ENCODE measurements at places on chromosomes 2 and 18.

DNA sequence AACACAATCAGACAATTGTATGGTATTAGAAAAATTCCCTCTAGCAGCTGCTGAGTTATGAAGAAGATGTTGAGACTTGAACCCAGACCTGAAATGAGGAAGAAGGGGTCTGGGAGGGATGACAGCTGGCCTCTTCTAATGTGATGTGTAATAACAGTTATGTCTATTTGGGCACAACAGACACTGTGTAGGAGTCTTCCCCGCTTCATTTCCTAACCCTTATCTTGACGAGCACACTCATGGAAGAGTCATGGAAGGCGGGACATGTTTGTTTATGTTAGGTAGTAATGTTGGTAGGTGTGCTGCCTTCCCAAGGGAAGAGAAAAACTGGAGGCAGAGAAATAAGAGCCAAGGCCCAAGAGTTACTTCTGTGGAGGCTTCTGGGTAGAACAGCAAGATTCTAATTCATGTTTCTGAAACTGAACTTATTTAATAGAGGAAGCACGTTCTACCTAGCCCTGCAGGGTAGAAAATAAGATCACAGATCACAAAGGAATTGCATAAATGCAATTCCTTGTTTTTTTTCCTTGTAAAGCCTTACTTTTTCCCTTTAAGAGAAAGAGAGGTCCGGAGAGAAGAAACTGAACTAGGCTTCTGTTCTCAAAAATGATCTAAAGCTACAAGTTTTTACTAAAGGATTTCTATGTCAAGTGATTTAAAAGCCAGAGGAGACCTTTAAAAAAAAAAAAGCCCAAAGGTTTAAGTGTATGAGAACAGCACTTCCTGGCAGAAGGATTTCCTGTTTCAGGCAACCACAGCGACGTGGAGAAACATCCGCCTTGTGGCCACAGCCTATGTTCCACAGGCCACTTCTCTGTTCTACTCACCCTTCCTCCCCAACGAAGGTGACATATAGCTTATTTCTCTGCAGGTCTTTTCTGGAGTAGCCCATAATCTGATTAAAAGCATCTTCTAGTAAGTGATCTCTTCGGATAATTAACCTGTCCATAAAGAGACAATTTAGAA lies 68.5 kb upstream of the STK17B start:
- no peak overlapping the region for H3K4me3 ChIP-seq
- H3K27ac ChIP-seq = peak overlapping the region; percentile 13
- H3K4me1 ChIP-seq = peaks cover 12% of the 10 kb centered on the region
- peaks cover 20% of the 10 kb centered on the region for H3K36me3 ChIP-seq
- no peaks in the 10 kb centered on the region for H3K27me3 ChIP-seq

- DNase-seq = no peak
- no peaks in the 10 kb centered on the region for H3K27me3 ChIP-seq
- H3K36me3 ChIP-seq = peaks cover 47% of the 10 kb centered on the region
- peaks cover 6% of the 10 kb centered on the region for H3K4me1 ChIP-seq
Measured at GRCh38 chr2:231272991-231273390, 74.6 kb downstream of the ARMC9 start.

DNA sequence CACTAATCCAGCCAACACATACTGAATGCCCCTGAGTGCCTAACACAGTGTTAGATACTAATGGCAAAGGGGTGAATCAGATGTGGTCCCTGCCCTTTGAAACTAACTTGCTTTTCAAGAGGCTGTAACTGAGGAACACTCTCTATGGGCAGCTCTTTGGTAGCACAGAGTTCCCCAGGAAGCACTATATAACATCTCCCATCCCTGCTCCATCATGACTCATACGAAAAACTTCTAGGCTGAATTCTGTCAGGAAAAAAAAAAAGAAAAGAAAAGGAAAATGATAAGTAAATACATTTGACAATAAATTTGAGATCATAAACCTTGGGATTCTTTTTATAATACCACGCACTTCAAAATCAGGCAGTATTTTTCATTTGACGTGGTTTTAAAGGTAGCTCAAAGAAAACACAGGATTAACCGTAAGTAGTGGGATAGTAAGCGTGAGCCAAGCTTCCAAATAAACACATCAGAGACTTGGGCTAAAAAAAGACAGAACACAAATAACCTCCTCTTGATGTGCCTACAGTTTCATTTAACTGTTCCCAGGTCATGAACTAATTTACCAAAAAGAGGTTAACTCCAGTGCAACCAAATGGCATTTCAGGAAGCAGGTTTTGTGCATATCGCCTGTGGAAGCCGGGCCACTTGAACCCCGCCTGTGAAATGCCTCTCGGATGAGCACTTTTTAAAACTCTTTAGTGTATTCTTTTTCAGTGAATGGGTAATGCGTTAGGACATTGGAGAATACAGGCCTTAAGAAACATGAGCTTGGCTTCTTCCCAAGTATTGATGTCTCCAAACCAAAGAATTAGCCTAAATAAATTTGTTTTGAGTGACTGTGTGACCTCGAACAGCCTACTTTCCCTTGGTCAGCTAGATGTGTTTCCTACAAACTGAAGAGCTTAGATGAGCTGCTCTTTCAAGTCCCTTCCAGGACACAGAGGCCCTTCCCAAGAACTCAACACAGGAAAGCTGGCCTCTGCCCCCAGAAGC lies 42.0 kb downstream of the RDH14 start:
- no peak overlapping the region for H3K4me3 ChIP-seq
- peaks cover 6% of the 10 kb centered on the region for H3K27me3 ChIP-seq
- peaks cover 58% of the 10 kb centered on the region for H3K4me1 ChIP-seq
- H3K27ac ChIP-seq = peak overlapping the region; percentile 74
- no peaks in the 10 kb centered on the region for H3K36me3 ChIP-seq

- no peak for DNase-seq
- H3K36me3 ChIP-seq = no peaks in the 10 kb centered on the region
- peaks cover 8% of the 10 kb centered on the region for H3K4me1 ChIP-seq
- H3K27ac ChIP-seq = no peak overlapping the region
Measured at GRCh38 chr18:36187826-36188721, 777 bp downstream of the MOCOS start.

DNA sequence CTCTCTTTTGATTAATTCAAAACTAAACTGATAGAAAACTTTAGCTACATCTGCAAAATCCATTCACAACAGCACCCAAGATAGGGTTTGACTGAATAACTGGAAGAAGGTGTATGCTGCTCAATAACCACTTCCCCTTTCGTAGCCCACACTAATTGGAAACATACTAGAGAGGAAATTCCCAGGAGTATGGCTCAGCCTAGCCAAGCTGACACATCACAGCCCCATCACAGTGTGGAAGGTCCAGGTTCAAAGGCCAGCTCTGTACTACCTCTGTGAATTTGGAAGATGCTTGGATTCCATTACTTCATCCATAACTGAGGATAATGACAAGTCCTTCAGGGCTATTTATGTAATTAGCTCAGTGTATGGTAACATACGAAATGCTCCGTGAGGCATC lies 185.4 kb downstream of the FBXO15 start:
- no peak overlapping the region for H3K4me3 ChIP-seq
- no peak overlapping the region for H3K27ac ChIP-seq
- no peaks in the 10 kb centered on the region for H3K36me3 ChIP-seq
- H3K27me3 ChIP-seq = peaks cover 16% of the 10 kb centered on the region
- DNase-seq = no peak
- H3K4me1 ChIP-seq = no peaks in the 10 kb centered on the region

- DNase-seq = no peak
- no peaks in the 10 kb centered on the region for H3K36me3 ChIP-seq
- H3K27ac ChIP-seq = no peak overlapping the region
- peaks cover 36% of the 10 kb centered on the region for H3K4me1 ChIP-seq
Measured at GRCh38 chr2:219125886-219126270, 34.7 kb downstream of the NHEJ1 start.

GRCh38 chr18:46423226-46423805 lies 233.7 kb downstream of the LOXHD1 start:
- H3K27me3 ChIP-seq = no peaks in the 10 kb centered on the region
- no peak overlapping the region for H3K4me3 ChIP-seq
- H3K27ac ChIP-seq = no peak overlapping the region
- peaks cover 21% of the 10 kb centered on the region for H3K4me1 ChIP-seq

DNA sequence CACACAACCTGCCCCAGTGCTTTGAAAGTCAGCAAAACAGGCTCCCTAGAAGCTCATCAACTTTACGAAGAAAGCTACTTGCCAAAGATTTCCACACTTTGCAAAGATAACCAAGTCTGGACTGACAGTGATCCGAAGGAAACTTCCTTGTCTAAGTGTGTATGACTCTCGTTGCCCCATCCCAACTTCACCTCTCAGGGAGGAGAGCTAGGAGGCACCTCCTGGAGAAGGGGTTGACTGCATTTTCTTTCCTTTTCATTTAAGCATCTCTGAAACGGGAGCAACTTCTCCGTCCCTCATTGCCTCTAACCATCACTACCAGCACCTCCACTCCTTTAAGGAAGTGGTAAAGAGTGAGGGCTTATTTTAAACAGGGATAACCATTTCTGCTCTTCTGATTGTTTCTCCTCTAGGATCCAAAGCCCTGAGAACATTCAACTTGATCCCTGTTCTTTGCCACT lies 7.0 kb downstream of the ZEB2 start:
- DNase-seq = no peak
- H3K4me3 ChIP-seq = peak overlapping the region; percentile 73
- no peaks in the 10 kb centered on the region for H3K27me3 ChIP-seq
- H3K36me3 ChIP-seq = peaks cover 2% of the 10 kb centered on the region

- H3K36me3 ChIP-seq = no peaks in the 10 kb centered on the region
- no peak overlapping the region for H3K27ac ChIP-seq
- H3K4me3 ChIP-seq = no peak overlapping the region
Measured at GRCh38 chr18:76610933-76611749, 116.1 kb upstream of the ZNF516 start.

DNA sequence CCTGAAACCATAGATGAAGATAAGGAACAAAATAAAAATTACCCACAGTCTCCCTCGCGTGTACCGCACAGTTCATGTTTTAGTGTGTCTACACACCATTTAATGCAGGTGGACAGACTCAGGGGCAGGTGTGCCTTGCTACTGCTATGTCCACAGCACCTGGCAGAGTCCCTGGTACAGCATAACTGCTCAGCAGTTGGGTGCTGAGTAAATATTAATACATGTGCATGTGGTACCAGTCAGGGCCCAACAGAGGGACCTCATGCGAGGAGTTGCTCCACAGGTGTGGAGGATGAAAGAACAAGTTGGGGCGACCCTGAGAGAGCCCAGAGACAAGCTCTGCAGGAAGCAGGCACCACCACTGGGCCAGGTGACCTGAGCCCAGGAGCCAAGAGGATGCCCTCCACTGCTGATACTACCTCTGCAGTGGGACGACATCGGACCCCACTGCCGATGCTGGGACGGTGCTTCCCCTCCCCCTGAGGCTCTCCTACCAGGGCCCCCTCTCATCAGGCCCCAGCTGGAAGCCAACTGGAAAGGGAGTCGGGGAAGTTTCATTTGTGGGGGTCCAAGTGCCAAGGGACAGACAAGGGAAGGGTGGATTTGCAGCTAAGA lies 100.8 kb downstream of the NEDD4L start:
- no peak overlapping the region for H3K4me3 ChIP-seq
- no peaks in the 10 kb centered on the region for H3K27me3 ChIP-seq
- peaks cover 10% of the 10 kb centered on the region for H3K36me3 ChIP-seq
- H3K4me1 ChIP-seq = no peaks in the 10 kb centered on the region

DNA sequence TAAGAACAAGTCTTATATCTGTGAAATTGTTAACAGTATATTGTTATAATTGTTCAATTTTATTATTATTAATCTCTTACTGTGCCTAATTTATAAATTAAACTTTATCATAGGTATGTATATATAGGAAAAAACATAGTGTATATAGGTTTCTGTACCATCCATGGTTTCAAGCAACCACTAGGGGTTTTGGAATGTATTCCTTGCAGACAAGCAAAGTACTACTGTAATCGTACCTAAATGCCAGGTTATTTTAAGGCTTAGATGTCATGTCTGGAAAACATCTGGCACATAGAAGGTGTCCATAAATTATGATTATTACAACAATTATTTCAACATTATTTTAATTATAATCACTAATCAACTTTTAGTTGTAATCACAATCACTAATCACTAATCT lies 8.4 kb downstream of the ITSN2 start:
- H3K4me3 ChIP-seq = no peak overlapping the region
- DNase-seq = no peak
- peaks cover 6% of the 10 kb centered on the region for H3K4me1 ChIP-seq
- no peaks in the 10 kb centered on the region for H3K27me3 ChIP-seq
- no peak overlapping the region for H3K27ac ChIP-seq

GRCh38 chr18:70432804-70433400 lies 144.1 kb downstream of the SOCS6 start:
- peak overlapping the region; percentile 67 for H3K27ac ChIP-seq
- H3K4me3 ChIP-seq = no peak overlapping the region
- no peaks in the 10 kb centered on the region for H3K27me3 ChIP-seq
- peaks cover 22% of the 10 kb centered on the region for H3K4me1 ChIP-seq
- no peak for DNase-seq

DNA sequence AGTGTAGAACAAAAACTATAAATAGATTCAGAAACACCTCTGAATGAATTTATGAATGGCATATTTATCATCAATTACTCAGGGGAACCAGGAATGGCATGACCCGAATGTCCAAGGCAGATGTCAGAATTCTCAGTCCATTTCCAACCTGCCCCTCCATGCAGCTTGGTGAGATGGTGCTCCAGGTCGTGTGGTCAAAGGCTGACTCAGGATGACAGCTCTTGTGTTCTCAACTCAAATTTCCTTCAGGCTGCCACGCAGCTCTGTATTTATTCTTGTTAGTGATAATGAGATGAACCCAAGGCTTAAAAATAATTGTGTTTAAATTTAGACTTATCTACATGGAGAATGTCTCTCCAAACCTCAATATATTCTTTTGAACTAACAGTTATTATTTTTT lies 146.9 kb downstream of the METTL4 start:
- H3K27me3 ChIP-seq = no peaks in the 10 kb centered on the region
- no peak overlapping the region for H3K27ac ChIP-seq
- no peaks in the 10 kb centered on the region for H3K36me3 ChIP-seq
- DNase-seq = no peak
- no peak overlapping the region for H3K4me3 ChIP-seq
- no peaks in the 10 kb centered on the region for H3K4me1 ChIP-seq

DNA sequence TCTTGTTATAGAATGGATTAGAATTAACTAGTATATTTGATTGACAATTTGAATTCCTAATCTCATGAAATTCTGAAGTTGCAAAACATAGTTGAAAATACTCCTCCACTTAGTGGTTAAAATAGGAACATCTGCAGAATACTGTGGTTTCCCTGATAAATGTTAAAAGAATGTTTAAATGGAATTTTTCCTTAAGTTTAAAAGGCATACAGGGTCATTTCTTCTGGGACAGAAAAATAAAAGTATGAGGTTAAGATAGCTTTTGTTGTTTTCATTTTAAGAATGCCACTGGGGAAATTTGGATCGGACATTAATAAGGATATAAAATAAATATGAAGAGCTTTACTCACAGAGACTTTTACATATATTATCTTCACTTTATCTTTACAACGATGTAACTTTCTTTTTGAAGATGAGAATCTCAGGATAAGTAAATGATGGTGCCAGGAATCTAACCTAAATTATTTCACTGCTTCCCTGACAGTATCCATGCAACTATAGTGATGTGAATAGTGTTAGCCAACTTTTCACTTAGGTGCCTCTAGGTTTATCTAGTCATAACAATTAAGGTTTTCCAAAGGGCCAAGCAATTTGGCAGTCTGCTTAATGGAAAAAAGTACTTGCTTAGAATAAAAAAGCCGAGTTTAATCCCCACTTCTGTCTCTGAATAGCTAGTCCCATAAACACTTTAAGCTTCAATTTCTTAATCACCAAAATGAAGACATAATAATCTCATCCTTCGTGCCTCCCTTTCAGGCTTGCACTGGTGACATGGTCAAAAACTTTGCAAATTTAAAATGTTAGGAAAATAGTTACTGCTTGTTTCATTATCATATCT lies 151.8 kb upstream of the STK17B start:
- peaks cover 59% of the 10 kb centered on the region for H3K4me1 ChIP-seq
- H3K36me3 ChIP-seq = peaks cover 11% of the 10 kb centered on the region
- no peaks in the 10 kb centered on the region for H3K27me3 ChIP-seq
- no peak for DNase-seq
